Camera-type eye (tissue), 1 donor: ENCODE measurements at places on chromosomes 2 and 18. TPM values are rescaled to one million over a fixed set of nuclear protein-coding genes. Genes with fewer than 3 reads are reported as not detected.

HRH4 gene
- not detected for total RNA-seq

ACAA2 gene
- total RNA-seq: 49.9 TPM

PLEKHH2 gene
- 36.6 TPM for total RNA-seq

BZW1 gene
- 220 TPM for total RNA-seq

GCG gene
- 0.99 TPM for total RNA-seq

ST8SIA5 gene
- 7.0 TPM for total RNA-seq

ITGB1BP1 gene
- total RNA-seq: 55.0 TPM

GTF2A1L gene
- 17.0 TPM for total RNA-seq

FZD7 gene
- total RNA-seq: 31.8 TPM

MYO3B gene
- 9.1 TPM for total RNA-seq

LRRC30 gene
- 0.49 TPM for total RNA-seq

REEP1 gene
- 34.9 TPM for total RNA-seq

KCNF1 gene
- total RNA-seq: 6.8 TPM

SERPINB11 gene
- 0.93 TPM for total RNA-seq

KYNU gene
- 3.5 TPM for total RNA-seq

MC5R gene
- total RNA-seq: 0.33 TPM

CAPG gene
- 27.8 TPM for total RNA-seq

CCL20 gene
- not detected for total RNA-seq

KIAA2012 gene
- not detected for total RNA-seq

CNPPD1 gene
- 30.5 TPM for total RNA-seq

TNFAIP6 gene
- total RNA-seq: 7.2 TPM

CERKL gene
- 39.1 TPM for total RNA-seq

COX5B gene
- total RNA-seq: 90.7 TPM

EN1 gene
- total RNA-seq: 0.16 TPM

UGT1A5 gene
- total RNA-seq: 0.16 TPM

SKA1 gene
- total RNA-seq: 2.5 TPM

AFF3 gene
- 29.7 TPM for total RNA-seq

CXCR4 gene
- total RNA-seq: 95.7 TPM

EPB41L5 gene
- total RNA-seq: 70.6 TPM

MEIS1 gene
- total RNA-seq: 159 TPM

SPHKAP gene
- total RNA-seq: 8.7 TPM

SATB2 gene
- total RNA-seq: 6.6 TPM

REG3A gene
- not detected for total RNA-seq

CNGA3 gene
- total RNA-seq: 9.7 TPM

SFT2D3 gene
- 12.0 TPM for total RNA-seq

RFTN2 gene
- 30.3 TPM for total RNA-seq

PLGLB1 gene
- total RNA-seq: 16.7 TPM

LTBP1 gene
- 132 TPM for total RNA-seq

NXPH2 gene
- total RNA-seq: 9.1 TPM

UGT1A3 gene
- not detected for total RNA-seq

IL1A gene
- not detected for total RNA-seq

BCL2 gene
- total RNA-seq: 34.4 TPM

CRYGD gene
- total RNA-seq: 823 TPM

RBFA gene
- 40.2 TPM for total RNA-seq

SNORC gene
- 0.55 TPM for total RNA-seq

FHOD3 gene
- total RNA-seq: 49.9 TPM

GKN1 gene
- total RNA-seq: not detected

ACADL gene
- total RNA-seq: 3.7 TPM

POU3F3 gene
- total RNA-seq: 4.2 TPM

PLEK gene
- total RNA-seq: 7.2 TPM

CDH7 gene
- total RNA-seq: 40.7 TPM

VWA3B gene
- not detected for total RNA-seq

SAG gene
- 16.7 TPM for total RNA-seq

NRBP1 gene
- total RNA-seq: 108 TPM

TAF1B gene
- total RNA-seq: 46.5 TPM
